ENCODE measurements at places on chromosomes 11 and 22.

DNA sequence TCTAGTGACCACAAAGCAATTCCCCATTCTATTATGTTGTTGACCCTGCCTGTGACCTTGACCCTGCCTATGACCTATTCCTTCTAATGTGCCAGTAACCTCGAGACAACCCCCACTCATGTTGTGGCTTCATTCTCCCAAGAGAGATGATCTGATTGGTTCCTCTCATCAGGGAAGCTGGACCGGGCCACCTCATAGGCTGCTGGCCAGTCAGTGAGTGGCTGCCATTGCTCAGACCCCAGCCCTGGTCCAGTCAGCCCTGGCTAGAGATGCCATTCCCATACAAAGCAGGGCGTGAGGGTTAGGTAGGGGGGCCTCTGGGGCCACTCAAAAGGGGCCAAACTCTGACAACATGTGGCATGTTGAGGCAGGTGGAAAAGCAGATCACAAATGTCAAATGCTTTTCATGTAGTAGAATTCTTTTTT lies 11.9 kb downstream of the SLC29A2 start:
- no peak for DNase-seq

DNA sequence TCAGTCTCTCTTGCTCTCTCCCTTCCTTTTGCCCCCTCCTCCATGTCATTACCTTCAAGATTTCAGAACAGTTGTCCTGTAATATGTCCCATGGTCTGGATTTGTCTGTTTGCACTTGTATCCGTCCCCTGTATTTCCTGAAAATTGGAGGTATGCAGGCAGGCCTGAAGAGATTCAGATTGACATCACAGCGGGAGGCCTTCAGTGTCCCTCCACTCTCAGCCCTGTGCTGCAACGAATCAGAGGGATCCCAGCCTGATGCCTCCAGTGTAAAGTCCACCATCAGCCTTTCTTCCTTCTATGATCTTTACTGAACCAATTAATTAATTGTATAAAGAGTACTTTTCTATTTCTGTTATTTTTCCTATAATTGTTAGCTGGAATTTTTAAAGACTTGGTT lies 57.3 kb downstream of the ELMOD1 start:
- DNase-seq, result no peak

DNA sequence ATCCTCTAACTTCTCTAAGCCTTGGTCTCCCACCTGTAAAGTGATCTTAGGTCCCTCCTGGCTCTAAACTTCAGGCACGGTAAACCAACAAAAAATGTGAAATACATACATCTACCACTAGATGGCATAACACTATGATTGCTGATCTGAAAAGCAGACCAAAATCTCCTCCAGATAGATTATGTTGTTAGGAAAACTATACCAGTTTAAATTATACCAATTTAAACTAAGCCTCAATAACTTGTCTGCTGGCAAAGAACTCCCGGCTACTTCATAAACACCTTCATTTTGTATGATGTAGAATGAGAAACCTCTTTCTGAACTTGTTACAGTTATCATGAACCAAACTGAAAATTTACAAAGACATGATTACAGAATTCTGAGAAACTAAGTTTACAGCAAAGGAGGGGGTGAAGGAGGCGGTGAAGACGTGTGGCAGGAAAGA lies 85.9 kb downstream of the SBF2 start:
- DNase-seq, result no peak

GRCh38 chr11:117701781-117702180 lies 95.2 kb downstream of the DSCAML1 start:
- no peak for DNase-seq
